Hindlimb muscle (tissue), 1 donor: ENCODE measurements at places on chromosomes 13 and 19. TPM values are rescaled to one million over a fixed set of nuclear protein-coding genes. Genes with fewer than 3 reads are reported as not detected.

CATSPERD gene
- not detected for polyA plus RNA-seq

DNA sequence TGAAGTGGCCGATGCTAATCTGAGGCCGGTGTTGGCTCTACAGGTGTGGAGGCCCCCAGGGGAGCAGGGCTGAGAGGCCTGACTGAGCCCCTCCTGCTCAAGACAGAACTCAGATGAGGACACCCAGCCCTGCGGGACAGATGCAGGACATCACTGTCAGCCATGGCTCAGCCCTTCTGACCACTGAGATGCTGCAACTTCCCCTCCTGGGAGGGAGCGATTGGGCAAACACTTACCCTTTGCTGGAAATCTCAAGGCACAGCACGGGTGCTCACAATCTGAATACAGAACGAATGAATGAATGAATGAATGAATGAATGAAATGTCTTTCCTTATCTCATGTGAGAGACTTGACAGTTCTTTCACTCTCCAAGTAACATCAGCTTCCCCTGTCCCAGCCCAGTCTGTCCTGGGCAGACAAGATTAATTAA lies 3.5 kb upstream of the SIGLEC7 start:
- no peak for DNase-seq

DNA sequence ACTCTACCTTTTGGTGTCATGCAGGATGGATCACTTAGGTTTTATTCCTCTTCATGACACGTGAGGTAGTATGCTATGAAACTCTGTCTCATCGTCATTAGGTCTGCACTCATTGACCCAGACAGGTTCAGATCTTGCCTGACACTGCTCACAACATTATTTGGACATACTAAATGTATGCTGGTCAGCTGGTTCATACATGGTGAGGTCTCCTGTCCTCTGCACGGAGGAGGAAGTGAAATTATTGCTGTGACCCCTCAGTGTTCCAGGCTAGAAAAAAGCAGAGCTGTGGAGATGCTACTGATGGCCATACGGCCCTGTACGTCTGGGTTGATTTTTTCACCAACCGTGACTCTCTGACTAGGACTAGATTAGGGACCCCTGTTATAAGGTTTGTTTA lies 35.8 kb downstream of the LATS2 start:
- DNase-seq, result no peak

DNA sequence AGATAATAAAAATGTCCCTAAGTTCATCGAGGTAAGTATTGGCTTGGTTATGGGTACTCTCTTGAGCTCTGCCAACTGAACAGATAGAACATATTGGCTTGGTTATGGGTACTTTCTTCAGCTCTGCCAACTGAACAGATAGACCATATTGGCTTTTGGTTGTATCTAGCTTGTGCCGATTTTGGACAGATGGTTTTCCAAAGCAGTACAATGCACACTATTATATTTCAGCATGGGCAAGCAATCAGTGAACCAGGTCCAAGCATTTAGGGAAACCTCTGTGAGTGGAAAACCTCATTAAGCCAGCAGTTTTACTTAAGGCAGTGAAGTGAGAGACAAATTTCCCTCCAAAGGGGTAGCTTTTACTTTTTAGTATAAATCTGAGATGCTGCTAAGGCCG lies 1440.5 kb upstream of the SPRY2 start:
- DNase-seq, result no peak

- no peak for DNase-seq
These were observed 90.9 kb downstream of the TEX29 start for GRCh38 chr13:111411151-111411858.

DNA sequence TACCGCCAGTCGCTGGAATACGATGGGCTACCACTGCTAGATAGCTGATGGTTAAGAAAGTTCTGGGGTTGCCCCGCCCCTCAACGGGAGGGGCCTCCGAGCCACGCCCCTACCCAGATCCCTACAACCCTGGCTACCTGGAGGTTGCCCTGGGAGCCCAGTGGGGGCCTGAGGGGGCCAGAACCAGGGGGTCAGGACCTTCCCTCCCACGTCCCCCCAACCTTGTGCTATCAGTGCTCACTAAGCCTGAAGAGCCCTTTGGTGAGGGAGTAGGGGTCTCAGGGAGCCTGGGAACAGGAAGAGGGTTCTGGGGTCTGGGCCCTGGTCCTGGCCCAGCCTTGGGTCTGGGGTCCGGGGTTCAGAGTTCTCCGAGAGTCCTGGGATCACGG lies 8.9 kb downstream of the OCEL1 start:
- DNase-seq, result peak; percentile 41

- DNase-seq, result no peak
These were observed 3.6 kb downstream of the IFT88 start for GRCh38 chr13:20570517-20570916.

FCHO1 gene
- polyA plus RNA-seq, result 1.2 TPM
